ENCODE measurements at places on chromosomes 7 and 10.
A peak's percentile ranks its signal among the peaks of the same experiment; 100 is the strongest.

DNA sequence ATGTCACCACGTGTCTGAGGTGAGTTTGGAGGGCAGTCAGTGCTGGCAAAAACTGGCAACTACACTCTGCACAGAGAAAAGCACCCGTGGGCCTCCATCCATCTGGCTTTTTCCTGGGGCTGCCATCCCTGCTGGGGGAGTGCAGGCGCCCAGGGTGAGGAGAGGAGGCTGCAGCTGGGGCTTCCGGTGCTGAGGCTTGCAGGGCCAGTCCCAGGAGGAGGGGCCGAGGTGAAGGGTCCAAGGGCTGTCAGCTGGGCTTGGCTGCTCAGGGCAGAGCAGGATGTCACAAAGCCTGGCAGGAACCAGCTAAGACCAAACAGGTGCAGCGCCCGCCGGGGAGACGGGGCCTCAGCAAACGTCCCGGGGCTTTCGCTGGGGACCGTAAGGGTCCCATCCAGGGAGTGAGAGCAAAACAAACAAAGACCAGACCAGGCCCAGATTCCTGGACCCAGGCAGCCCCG, 77.2 kb downstream of the CFAP46 start:
- no peak for DNase-seq

DNA sequence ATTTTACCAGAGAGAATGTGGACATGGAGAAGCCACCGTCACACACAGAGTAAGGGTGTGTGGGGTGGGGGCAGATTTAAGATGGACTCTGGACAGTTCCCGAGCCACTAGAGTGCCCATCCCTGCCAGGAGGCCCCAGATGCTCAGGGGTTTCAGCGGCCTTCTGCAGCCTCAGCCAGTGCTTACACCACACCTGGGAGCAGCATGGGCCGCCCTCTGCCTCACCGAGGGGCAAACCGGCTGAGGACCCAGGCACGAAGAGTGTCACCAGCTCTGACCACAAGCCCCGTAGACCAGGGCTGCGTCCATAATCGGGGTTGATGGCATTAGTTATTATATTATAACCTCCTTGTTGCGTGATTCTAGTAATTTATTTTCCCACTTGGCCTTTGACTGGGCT, 6.7 kb upstream of the MNX1 start:
- DNase-seq = no peak

DNA sequence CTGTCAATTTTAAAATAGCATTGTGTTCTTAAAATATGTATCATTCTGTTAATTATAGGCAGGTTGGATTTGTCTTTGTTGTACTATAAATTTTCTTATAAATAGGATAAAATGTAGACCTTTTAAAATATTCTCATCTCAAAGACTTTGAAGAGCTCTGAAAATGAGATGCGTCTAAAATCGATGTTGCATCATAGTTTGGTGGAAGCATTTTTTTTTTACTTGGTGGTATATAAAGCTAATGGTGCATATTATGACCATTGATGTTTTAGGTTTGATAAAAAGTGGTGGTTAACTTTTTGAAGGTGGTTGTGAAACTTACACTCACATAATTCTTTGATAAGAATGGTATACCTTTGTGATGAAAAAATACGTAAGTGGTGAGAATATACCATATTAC, 69.1 kb downstream of the ZNRF2 start:
- no peak for DNase-seq

GRCh38 chr7:70739646-70740210, 392.2 kb upstream of the GALNT17 start:
- DNase-seq = no peak

- DNase-seq = no peak
Observed at GRCh38 chr10:75655791-75656451, 224.5 kb downstream of the LRMDA start.

- DNase-seq = no peak
Observed at GRCh38 chr7:112749775-112750174, 40.4 kb downstream of the TMEM168 start.

- peak; percentile 16 for DNase-seq
Observed at GRCh38 chr10:118531105-118531852, 64.2 kb downstream of the PRLHR start.

- DNase-seq = no peak
Observed at GRCh38 chr10:113056441-113057021, 106.5 kb downstream of the TCF7L2 start.

DNA sequence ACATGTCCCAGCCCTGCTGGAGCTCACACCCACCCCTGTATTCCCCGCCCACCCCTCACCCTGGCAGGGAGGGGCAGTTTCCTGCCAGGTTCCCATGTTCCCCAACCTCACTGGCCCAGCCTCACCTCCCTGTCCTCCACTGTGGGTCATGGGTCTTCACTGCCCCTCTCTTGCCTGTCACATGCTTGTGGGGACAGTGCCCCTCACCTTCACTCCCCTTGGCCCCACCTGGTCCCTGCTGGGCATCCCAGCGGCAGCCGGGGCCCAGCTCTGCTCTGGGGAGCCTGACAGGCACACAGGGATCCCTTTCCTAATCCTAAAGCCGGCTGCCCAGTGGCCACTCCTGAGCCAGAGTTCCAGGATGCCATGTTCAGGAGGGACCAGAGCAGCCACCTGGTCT, 21.4 kb upstream of the ZNF862 start:
- DNase-seq = no peak

GRCh38 chr7:138903859-138904435, 77.2 kb downstream of the KIAA1549 start:
- no peak for DNase-seq

DNA sequence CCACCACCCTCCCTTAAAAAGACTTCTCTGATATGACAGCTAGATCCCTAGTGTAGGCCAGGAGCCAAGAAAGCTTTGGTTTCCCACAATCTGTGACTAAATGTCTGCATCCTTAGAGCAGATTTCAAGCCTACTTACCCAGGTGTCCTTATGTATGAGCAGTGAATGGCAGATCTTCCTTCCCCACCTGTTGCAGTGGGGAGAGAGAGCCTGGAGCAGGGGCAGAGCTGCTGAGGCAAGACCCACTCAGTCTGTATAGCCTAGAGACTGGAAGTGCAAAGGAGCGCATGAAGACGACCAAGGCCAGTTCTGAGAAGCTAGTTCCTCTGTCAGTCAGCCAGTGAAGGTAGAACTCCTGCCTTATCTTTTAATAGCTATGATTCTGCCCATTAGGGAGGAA, 180.1 kb downstream of the GRM3 start:
- no peak for DNase-seq

Measured in pons (tissue), 1 donor.